NCI-H524 (cell line): ENCODE measurements at places on chromosomes 13 and 19.

DNA sequence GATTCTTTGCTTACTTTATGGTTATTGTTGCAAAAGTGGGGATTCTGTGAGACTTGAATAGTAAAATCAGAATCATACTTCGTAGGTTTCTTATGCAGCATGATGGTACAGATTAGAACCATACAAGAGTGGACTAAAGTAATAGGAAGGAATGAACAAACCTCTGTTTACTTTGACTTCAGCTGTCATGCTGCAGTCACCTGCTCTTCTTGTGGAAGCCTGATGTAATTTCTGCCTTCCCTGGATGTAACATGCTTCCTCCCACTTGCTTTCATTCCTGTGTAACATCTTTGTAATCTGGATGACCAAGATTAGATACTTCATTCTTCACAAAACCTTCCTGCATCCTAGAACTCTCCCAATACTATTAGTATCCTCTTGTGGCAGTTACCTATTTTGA is 235.0 kb downstream of the PCCA start:
- no peak for DNase-seq

DNA sequence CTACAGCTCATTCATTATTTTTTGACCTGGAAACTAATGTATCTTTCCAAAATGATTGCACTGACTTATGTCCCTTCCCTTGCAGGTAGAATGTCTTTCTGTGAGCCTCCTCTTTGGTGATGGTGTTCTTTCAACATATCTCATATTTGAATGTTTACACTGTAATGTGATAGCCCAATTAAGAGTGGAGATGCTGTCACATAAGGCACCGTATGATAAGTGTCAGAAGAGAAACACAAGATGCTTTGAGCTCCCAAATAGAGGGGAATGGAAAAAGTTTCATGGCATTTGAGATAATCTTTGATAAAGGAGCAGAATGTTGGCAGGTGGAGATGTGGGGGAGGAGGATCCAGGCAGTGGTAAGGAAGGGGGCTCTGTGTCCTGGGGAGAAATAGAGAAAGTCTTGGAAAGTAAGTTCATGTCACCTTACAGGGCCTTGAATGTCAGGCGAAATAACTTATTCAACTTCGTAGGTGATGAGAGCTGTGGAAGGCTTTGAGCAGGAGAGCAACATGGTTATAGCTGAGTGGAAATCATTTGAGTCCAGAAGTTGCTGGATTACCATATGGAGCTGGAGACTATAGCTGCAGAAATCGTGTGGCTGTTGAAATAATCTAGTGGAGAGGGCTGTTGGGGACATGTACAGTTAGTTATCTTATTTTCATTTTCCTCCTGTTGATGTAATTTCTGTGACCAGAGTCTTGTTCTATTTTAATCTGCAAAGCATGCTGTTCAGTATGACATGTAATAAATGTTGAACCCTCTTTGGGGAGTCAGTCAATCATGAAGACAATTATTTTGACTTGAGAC is 10.3 kb upstream of the RNF113B start:
- DNase-seq = peak; percentile 54

DNA sequence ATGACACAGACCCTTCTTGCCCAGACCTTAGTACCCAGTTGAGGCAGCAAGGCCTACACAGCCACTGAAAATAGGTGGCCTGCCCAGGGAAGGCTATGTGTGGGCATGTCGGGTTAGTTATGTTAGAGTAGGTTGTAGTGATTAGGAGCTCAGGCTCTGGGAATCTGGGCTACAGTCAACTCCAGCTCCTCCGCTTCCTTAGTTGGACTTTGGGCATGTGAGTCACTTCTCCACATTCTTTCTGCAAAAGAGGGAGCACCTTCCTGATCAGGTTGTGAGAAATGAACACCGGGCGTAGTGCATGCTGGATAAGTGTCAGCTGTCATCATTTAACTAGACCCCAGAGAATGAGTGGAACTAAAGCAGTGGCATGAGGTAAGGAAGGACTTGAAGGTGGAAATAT is 64.8 kb downstream of the ARHGAP35 start:
- no peak for DNase-seq

GRCh38 chr19:46723023-46723461 is 6.1 kb upstream of the PRKD2 start:
- no peak for DNase-seq

DNA sequence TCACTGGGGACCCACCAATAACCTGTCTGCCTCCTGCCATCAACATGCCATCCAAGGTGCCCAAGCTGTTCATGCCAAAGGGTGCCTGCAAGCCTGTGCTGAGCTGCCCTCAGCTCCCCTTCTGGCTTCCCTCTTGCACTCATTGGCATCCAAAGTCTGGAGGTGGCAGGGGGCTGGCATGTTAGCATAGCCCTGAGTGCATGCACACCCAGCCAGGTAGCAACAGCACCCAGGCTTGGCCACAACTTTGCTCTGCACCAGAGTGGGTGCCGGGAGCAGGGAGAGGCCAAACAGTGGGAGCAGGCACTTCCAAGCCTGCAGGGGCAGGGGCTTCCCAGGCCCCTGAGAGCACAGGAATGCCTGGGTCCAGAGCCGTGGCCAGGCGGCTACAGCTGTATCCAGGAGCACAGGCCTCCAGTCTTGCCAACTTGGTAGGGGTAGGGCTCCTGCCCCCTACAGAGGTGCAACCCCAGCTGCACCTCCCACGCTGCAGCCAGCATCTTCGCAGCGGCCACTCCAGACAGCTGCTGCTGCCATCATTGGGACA is 26.1 kb upstream of the TBC1D4 start:
- no peak for DNase-seq

GRCh38 chr19:10662384-10663251 is 8.5 kb downstream of the ILF3 start:
- DNase-seq = no peak

GRCh38 chr19:31575846-31576335 is 226.7 kb upstream of the TSHZ3 start:
- DNase-seq = no peak

- DNase-seq = no peak
Measured at GRCh38 chr13:112140366-112140765, 73.4 kb downstream of the SOX1 start.

DNA sequence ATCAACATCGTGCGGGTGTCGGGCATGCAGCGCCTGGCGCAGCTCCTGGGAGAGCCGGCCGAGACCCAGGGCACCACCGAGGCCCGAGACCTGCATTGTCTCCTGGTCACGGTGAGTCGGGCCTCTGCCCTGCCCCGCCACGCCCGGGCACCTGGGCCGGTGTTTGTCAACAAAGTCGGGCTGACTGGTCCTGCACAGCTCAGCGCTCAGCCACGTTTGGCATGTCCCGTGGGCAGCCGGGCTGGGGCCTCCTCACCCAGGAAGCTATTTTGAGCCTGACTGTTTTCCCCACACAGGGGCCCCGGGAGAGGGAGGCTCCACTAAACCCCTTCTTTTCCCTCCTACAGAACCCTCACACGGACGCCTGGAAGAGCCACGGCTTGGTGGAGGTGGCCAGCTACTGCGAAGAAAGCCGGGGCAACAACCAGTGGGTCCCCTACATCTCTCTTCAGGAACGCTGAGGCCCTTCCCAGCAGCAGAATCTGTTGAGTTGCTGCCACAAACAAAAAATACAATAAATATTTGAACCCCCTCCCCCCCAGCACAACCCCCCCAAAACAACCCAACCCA is 1.3 kb downstream of the GADD45B start:
- DNase-seq = no peak

- DNase-seq = no peak
Measured at GRCh38 chr13:24035411-24035810, 125.1 kb upstream of the SPATA13 start.

GRCh38 chr19:17393914-17394313 is at the start of gene CCDC194:
Gene CCDC194, minus strand, starts transcription at chr19:17394196. Its CDS starts 38 bp downstream, at chr19:17394158.
- DNase-seq = no peak

DNA sequence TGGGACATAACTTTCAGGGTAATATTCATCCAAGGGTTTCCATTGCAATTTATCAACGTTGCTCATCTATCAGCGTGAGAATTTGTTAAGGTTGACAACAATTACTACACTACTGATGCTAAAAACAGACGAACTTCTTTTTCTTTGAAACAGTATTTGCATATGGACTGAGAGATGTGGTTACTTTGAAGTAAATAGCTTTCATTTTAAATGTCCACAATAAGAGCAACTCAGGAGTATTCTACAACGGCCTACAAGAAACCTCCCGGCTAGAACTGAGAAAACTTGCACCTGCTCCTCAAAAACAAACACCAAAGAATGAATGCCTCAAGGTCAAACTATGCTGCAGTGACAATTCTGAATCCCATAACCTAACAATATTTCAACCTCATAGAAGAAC is 238.4 kb downstream of the IRS2 start:
- DNase-seq = no peak

- DNase-seq = peak; percentile 56
Measured at GRCh38 chr19:42254089-42254849, 659 bp downstream of the ERF start.

GRCh38 chr19:10166046-10166445 is 28.7 kb downstream of the DNMT1 start:
- no peak for DNase-seq

GRCh38 chr13:85068231-85068630 is 731.0 kb downstream of the SLITRK6 start:
- no peak for DNase-seq

- DNase-seq = no peak
Measured at GRCh38 chr19:17681505-17682125, 6.5 kb downstream of the UNC13A start.

- no peak for DNase-seq
Measured at GRCh38 chr13:99506634-99507033, 5.4 kb downstream of the TM9SF2 start.

DNA sequence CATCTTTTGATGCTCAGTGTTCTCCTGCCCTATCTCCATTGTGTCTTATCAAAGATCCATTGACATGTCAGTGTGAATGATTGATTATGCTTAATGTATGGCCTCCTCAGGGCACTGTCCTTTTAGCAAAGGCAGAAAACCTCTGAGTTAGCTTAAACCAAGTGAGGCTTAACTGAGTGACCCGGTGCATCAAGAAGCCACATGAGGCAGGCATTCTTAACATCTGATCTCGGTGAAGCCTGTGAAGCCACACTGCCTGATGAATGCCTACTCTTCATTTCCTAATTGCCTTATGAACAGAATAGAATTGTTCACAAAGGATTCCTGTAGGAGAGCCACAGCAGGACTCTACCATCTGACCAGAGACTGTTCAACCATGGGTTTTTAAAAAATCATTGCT is 168.1 kb upstream of the SOX21 start:
- DNase-seq = no peak

GRCh38 chr13:42064966-42065365 is 16.5 kb downstream of the DGKH start:
- DNase-seq = no peak

- no peak for DNase-seq
Measured at GRCh38 chr13:39272994-39273393, 234.7 kb downstream of the NHLRC3 start.

DNA sequence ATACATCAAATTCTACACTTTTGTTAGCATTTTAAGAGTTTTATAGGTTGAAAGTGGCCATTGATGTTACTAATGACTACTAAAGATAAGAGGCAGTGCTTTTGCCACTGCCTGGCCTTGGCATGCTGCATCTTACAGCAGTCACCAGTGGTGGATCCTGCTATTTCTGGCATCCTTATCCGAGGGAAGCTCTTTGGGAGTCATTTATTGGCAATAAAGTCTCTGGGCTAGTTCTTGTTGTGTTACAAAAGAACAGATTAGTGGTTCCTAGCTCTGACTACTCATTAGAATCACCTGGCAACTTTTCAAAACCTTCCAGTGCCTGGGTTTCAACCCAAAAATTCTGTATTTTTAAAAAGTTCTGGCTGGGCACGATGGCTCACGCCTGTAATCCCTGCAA is 94.5 kb downstream of the ZMYM2 start:
- no peak for DNase-seq

DNA sequence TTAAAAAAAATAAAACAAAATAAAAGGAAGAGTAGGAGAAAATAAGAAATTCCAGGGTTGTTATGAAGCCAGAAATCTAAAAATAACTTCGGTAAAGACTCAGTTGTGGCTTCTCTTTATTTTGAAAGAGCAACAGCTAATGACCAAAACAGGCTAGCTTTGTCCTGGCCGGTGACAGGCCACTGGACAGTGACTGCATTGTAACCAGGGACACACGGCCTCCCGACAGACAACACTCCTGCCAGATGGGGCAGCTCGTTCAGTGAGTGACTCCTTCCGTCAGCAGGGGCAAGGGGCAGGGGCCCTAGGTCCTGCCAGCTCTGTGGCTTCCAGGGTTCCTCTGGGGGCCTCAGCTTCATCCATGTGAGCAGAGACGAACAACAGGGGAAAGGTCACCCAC is 173.4 kb downstream of the KATNAL1 start:
- DNase-seq = peak; percentile 45

- DNase-seq = no peak
Measured at GRCh38 chr13:53821632-53822031, 793.0 kb downstream of the OLFM4 start.
